NCI-H2171 (cell line): ENCODE measurements at places on chromosomes 16 and 17.

DNA sequence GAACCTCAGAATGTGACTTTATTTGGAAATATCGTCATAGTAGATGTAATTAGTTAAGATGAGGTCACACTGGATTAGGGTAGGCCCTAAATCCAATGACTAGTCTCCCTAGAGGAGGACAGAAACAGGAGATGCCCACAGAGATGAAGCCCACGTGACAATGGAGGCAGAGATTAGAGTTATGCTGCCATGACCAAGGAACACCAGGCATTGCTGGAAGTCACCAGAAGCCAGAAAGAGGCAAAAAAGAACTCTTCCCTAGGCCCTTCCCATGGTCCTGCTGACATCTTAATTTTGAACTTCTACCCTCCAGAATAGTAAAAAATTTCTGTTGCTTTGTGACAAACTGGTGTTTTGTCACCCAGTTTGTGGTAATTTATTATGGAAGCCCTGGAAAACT, 49.6 kb downstream of the IKZF3 start:
- DNase-seq = no peak

DNA sequence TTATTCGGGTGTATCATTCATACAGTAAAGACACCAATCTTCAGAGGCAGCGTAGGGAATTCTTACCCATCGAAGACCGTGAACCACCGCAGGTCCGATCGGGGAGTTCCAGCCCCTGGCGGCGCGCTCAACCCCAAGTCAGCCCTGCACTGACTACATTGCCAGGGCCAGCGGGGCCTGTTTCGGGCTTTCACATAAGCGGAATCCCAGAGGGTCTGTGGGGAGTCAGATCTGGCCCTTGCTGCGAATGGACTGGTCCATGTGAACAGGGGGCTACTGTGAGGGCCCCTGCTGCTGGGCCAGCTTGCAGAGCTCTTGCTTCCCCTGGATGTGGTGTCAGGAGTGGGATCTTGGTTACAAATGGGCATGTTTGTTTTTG, 7.6 kb downstream of the PDE6G start:
- DNase-seq = no peak

- DNase-seq = no peak
These were observed 4.8 kb downstream of the RABEP1 start for GRCh38 chr17:5286846-5287245.

DNA sequence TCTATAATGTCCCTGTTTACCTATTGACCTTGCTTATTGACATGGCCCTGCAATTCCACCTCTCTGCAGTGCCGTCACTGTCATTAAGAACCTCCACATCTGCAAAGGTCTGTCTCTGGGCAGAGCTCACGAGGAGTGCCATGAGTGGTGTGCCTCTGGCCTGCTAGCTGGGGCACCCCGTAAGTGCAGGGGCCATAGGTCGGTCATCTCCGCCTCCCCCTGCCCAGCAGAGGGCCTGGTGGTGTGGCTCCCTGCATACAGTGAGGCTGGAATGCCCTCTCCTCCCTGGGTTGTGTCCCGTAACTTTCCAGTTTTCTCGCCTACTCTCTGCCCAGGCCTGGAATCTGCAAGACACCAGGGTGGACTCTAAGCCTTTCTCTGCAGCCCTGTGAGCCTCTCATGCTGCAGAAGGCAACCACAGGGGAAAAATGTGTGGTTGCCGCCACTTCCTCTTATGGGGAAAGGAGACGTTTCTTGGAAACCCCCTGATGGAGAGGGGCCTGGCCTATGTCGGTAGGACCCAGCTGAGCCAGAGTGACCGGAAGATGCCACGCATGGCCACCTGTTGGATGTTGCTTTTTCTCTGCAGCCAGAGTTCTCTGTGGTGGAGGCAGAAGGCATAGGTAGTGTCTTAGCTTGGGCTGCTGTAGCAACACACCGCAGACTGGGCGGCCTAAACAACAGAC, 2.7 kb upstream of the SNX20 start:
- no peak for DNase-seq

DNA sequence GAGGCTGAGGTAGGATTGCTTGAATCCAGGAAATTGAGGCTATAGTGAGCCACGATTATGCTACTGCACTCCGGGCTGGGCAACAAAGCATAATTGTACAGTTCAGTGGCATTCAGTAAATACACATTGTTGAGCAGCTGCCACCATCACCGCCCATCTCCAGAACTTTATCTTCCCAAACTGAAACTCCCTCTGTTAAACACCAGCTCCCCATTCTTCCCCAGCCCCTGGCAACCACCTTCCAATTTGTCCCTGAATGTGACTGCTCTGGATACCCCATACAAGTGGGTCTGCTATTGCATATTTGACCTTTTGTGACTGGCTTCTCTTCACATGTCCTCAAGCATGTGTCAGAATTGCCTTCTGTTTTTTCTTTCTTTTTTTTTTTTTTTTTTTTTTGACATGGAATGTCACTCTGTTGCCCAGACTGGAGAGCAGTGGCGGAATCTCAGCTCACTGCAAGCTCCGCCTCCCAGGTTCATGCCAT, 2.9 kb downstream of the RPL38 start:
- no peak for DNase-seq

DNA sequence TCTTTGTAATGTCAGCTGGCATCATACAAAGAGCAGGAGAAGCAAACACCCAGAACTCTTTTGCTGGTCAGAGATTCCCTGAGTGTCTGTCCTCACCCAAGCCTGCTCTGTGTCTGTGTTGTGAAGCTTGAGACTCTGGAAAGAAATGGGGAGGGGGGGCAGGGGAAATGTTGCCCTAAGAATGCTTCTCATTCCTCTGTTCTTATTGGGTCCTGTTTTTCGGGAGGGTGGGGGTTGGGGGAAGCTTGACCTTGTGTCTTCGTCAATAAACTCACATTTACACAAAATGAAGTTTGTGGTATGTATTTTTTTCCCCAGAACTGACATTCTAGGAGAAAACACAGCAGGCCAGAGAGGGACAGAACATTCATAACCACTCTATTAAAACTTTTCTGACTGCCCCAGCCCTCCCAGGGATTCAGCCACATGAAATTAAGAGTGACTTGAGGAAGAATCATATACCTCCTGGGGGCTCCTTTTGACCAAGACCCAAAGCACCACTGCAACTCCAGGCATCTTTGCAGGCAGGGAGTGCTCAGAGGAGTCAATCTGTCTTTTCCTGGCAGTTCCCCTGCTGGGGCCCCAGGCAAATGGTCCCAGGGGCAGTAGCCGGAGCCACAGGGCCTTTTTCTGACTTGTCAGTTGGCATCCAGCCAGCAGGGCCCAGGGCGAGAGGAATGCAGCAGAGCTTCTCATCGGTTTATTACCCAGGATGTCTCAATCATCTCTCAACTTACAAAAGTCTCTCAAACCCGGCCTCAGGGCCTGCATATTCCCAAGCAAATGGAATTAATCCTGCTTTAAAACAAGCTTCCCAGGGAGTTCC, 5.1 kb upstream of the RASL10B start:
- peak; percentile 67 for DNase-seq

DNA sequence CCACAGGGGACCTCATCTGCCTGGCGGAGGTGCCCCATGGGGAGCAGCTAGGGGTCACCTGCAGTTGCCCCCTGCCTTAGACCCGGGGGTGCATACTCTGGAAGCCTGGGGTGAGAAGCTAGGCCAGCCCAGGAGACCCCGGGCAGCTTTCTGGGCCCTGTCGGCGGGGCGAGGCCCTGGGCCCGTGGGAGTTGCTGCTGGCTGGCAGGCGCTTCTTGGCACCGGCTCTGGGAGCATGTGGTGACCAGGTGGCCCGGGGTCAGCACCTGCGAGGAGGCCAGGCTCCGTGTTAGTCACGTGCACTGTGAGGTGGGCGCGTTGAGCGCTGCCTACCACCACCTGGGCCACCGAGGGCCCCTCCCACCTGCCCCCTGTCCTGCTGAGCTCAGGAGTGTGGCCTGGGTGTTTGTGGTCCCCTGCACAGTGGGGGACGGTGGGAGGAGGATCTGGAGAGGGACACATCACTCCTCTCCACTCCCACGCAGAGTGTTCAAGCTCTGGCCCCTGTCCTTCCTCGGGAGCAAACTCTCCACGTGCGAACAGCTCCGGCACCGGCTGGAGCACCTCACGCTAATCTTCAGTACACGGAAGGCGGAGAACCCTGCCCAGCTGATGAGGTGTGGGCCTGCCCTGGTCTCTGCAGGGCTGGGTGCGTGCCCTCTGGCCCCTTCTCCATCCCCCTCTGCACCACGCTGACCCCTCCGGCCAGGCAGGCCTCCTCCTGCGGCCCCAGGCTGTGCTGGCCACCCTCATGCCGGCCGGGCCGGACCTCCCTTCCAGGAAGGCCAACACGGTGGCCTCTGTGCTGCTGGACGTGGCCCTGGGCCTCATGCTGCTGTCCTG, 5.8 kb downstream of the PIGQ start:
- no peak for DNase-seq

DNA sequence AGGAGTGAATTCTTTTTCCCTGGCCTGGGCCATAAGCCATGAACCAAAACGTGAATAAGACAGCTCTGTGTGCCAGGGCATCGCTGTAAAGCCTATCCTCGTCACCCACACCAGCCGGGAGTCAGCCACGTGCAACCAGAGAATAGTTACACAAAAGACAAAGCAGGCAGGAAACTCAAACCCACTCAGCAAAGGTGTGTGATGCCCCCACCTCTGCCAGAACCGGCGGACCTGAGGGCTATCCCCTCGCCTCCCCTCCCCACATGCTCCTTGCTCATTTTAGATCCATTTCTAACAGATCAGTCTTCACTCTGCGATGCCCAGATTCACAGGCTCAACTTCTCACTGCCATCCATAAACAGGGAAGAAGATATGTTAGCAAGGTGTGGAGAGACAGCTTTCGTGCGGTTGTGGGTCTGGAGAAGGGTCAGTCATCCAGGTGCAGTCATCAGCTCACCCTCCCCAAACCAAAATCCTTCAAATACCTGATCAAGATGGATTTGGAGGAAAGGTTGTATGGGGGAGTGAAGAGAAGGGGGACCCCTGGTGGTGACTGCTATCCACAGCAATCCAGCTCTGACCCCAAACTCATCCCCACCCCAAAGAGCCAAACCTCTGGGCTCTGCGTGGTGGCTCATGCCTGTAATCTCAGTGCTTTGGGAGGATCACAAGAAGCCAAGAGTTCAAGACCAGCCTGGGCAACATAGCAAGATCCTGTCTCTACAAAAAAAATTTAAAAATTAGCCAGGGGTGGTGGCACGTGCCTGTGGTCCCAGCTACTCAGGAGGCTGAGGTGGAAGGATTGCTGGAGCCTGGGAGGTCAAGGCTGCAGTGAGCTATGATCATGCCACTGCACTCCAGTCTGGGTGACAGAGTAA, 219.2 kb downstream of the C16orf78 start:
- peak; percentile 31 for DNase-seq

GRCh38 chr17:77959126-77959925, 823 bp downstream of the TNRC6C start:
- peak; percentile 51 for DNase-seq

- DNase-seq = no peak
These were observed 14.8 kb upstream of the NUP93 start for GRCh38 chr16:56715126-56715525.

GRCh38 chr16:57071831-57072582, 20.4 kb upstream of the CPNE2 start:
- DNase-seq = no peak

DNA sequence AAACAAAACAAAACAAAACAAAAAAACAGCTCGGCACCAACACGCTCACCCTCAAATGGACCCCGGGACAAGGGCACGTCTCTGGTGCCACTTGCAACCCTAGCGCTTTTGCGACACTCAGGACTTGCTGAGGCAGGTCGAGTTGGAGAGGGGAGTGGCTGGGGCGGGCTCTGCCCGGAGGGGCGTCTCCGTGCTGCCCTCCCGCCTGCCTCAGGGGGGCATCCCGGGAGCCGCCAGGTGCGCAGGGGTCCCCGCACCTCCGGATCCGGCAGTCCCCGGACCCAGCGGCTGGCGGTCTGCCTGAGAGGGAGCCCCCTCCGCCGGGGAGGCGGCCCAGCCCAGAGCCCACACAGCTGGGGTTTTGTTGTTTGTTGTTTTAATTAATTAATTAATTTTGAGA, at the start of gene SLC52A1:
Gene SLC52A1 (minus strand): TSS at position 112 of the 400 bp plus-strand sequence. CDS start 820 bp downstream, outside the sequence.
- no peak for DNase-seq

- DNase-seq = no peak
These were observed 82.1 kb downstream of the GPR139 start for GRCh38 chr16:19991614-19992013.
